Activated CD8-positive, alpha-beta T cell treated with anti-CD3 and anti-CD28 coated beads for 36 hours (primary cell): ENCODE measurements at places on chromosomes 12 and 14.

DNA sequence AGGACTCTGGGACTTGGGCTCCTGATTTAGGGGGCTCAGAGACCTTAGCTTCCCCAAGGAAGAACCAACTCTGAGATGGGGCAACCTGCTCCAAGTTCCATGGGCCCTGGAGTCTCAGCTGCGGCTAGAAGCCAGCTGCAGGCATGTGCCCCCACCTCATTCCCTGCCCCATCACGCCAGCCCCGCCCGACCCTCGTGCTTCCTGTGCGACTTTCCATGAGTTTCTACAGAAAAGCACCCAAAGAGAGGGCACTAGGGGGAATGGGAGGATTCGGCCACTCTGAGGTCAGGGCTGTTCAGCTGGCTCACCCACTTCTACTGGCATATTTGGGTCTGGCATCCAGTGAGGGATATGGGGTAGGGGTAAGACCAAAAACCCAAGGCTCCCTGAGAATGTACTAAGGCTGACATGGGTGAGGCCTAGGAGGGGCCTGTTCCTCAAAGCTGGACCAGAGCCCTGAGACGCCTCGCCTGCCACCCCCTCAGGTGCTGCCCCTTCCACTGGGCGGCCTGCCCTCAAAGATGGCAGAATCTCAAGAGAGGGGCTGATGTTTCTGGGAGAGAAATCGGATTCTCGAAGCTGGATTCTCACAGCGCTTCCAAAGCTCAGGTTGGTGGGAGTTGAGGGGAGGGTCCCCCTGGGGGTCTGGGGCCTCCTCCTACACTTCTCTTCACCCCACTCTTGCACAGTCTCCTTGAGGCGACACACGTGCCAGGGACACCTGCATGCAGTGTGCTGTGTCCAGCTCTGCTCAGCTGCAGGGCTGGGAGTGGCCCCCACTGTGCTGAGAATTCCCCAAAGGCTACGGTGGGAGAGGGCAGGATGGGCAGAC lies 22.1 kb downstream of the FAIM2 start:
- no peaks in the 10 kb centered on the region for H3K4me1 ChIP-seq
- H3K27ac ChIP-seq: no peak overlapping the region
- DNase-seq: no peak
- H3K36me3 ChIP-seq: no peaks in the 10 kb centered on the region

- H3K4me3 ChIP-seq: no peak overlapping the region
- no peak overlapping the region for H3K27ac ChIP-seq
- DNase-seq: no peak
- peaks cover 4% of the 10 kb centered on the region for H3K4me1 ChIP-seq
- no peaks in the 10 kb centered on the region for H3K36me3 ChIP-seq
- H3K27me3 ChIP-seq: peaks cover 31% of the 10 kb centered on the region
Observed at GRCh38 chr12:11497995-11498394, 102.6 kb upstream of the PRB2 start.

- no peak for DNase-seq
- no peak overlapping the region for H3K4me3 ChIP-seq
- peaks cover 4% of the 10 kb centered on the region for H3K27me3 ChIP-seq
- H3K36me3 ChIP-seq: no peaks in the 10 kb centered on the region
- H3K27ac ChIP-seq: no peak overlapping the region
Observed at GRCh38 chr12:82691513-82691912, 4.8 kb downstream of the TMTC2 start.

DNA sequence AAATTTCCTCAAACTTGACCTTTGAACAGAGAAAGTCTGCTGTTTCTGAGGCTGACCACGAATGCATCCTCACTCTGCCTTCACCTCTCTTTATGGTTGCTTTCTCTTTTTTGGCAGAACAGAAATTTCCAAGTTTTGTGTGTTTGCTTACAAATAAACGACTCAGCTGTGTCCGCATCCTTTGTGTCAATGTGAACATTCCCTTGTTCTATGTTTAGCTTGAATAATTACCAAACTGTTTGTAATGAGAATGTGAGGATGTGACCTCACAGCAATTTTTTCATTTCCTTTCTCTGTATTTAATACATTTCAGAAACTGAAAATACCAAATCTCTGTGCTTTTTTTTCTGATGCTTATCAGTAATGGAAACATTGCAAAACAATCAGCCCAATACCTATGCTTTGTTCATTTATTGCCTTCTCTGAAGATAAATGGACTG lies 410.9 kb downstream of the EGLN3 start:
- no peaks in the 10 kb centered on the region for H3K4me1 ChIP-seq
- no peak for DNase-seq
- H3K36me3 ChIP-seq: no peaks in the 10 kb centered on the region
- no peak overlapping the region for H3K27ac ChIP-seq
- no peaks in the 10 kb centered on the region for H3K27me3 ChIP-seq
